ENCODE measurements at places on chromosomes 5 and 9. TPM values are rescaled to one million over a fixed set of nuclear protein-coding genes. Genes with fewer than 3 reads are reported as not detected.

DNA sequence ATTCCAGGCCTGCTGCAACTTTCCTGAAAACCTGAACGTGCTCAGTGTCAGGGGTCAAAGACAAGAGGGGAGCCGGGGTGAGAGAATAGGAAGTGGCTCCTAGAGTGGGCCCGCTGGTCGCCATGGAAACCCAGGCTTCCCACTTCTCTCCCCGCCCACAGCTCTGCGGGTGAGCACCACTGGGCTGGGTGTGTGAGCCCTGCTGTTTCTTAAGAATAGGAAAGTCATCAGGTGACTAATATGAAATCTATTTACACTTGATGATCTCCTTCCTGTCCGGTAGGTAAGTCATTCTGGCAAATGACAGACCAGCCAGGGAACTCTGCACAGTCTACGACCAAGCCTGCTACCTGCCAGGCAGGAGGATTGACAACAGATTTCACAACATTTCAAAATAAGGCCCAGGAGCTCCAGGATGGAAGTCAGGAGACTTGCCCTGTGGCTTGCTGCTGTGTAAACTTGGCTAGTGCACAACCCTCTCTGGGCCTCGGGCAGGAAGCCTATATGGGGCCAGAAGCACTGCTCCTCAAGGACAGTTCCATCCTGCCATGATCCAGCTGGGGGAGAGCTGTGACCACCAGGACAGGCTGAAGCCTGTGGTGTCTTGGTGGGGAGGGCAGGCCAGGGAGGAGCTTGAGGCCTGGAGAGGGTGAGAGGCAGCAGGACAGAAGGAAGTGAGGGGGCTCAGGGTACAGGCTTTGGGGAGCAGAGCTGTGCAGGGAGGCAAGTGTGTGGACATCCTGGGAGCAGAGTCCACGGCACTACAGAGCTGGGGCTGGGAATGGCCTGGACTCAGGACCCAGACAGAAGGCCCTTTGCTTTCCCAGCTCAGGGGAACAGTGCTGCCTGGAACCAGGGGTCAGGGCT lies 60.6 kb downstream of the SHB start:
- DNase-seq: no peak

DNA sequence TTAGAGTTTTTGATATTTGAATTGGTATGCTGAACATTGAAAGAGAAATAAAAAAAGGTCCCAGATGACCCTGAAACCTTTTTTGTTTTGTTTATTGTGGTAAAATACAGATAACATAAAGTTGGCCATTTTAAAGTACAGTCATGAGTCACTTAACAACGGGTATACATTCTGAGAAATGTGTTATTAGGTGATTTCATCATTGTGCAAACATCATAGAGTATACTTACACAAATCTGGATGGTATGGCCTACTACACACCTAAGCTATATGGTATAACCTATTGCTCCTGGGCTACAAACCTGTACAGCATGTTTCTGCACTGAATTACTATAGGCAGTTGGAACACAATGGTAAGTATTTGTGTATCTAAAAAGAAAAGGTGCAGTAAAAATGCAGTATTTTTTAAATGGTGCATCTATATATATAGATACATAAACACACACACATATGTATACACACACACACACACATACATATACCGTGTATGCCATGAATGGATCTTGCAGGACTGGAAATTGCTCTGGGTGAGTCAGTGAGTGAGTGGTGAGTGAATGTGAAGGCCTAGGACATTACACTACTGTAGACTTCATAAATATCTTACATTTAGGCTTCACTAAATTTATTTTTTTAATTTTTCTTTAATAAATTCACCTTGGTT lies 31.0 kb downstream of the TTC1 start:
- DNase-seq: no peak

DNA sequence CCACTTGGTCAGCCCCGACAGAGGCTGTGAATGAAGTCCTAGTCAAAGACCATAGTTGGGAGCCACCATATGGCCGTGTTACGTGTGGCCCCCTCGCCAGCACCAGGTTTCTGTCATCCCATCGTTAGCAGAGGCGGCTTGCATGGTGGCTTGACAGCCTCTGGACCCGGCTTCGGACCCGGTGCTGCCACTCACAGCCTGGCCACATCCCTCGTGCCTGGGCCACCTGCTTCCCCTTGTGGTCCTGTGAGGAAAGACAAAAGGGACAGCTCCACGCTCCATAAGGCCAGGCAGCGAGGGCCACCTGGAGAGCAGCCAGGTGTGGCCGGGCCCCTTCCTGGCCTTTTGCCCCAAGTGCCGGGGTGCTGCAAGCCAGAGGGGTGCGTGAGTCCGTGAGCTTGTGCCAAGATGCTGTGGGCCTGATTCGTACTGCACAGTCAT lies 6.2 kb downstream of the NKD2 start:
- DNase-seq: no peak

DNA sequence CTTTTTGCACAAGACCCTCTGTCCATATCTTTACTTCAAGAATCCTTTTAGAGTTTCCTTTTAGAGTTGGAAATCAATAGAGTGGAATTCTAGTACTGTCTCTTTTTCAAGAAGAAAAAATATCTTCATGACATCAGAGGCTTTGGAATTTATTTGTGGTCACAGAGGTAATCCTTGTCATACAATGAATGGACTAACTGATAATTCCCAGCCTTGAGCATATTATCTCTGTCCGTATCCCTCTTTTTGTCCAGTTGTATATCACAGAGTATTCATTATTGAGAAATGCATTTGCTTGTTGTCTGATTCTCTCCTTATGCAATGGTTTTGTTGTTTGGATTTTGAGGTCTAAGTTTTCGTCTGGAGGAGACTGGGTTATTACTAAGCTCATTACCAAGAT lies 82.0 kb upstream of the HAPLN1 start:
- no peak for DNase-seq

DNA sequence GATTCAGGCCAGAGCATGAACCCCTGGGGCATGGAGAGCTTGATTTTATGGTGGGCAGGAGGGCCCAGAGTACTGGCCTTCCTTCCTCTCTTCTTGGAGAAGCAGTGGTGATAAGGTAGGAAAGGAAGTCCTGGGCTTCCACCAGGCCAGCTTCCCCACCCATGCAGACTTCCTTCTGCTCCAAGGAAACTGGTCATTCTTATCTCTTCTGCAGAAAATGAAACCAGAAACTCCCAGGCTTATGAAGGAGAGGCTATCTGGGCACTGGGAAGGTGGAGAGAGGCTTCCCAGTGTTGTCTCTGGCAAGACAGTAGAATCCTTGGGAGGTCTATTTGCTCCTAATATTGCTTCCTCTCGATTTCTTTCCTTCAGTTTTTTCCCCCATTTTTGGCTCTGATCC lies 110.5 kb upstream of the EQTN start:
- DNase-seq: no peak

DNA sequence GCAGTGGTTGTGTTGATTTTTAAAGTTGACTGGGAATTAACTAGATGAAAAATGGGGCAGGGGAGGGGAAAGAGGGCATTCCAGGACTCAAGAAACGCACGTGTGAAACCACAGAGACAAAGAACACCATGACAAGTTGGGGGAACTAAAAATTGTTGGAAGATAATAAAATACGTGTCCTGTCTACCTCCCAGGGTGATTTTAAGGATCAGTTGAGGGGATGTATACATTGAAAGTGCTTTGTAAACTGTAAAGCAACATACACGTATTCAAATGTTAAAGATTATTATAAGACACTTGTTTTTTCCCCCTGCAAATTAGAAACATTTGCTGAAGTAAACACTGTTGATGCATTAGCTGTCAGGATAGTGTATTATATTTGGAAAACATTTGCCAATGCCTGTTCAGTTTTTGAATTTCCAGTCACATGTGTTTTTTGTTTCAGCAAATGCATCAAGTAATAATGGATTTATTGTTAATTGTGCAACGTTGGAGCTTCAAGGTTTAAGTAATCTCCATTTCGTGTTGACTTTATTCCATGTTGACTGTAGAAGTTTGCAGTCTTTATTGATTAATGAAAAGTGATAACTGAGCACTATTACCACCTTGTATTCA lies 412.7 kb downstream of the ACTL7B start:
- DNase-seq: no peak

DNA sequence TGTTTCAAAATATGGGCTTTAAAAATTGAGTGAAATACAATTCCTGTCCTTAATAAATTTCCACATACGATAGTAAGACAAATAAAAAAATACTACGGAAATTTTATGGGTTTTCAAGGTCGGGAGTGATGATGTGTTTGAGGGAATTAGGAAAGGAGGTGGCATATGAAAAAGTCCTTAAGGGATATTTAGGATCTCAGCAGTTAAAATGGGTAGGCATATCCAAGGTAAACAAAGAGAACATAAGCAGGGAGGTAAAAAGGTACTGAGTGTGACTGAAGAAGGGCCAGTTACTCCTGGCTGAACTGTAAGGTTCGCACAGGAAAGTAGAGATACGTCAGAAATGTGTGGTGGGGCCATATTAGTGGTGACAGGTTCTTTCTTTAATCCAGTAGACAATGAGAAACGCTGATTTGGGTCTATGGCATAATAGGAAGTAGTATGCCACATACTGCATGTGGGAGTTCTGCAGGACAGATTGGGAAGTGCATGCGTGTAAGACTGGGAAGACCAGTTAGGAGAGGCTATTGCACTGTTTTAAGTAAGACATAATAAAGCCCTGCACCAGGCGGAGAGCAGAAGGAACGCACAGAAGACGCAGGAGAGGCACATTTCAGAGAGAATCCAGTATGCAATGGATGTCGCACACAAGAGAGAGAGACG lies 937 bp upstream of the HMGCR start:
- DNase-seq: peak; percentile 9

GRCh38 chr5:78289911-78290310 lies 4.6 kb downstream of the AP3B1 start:
- DNase-seq: no peak

- no peak for DNase-seq
Measured at GRCh38 chr9:22976454-22976853, 529.8 kb downstream of the DMRTA1 start.

DNA sequence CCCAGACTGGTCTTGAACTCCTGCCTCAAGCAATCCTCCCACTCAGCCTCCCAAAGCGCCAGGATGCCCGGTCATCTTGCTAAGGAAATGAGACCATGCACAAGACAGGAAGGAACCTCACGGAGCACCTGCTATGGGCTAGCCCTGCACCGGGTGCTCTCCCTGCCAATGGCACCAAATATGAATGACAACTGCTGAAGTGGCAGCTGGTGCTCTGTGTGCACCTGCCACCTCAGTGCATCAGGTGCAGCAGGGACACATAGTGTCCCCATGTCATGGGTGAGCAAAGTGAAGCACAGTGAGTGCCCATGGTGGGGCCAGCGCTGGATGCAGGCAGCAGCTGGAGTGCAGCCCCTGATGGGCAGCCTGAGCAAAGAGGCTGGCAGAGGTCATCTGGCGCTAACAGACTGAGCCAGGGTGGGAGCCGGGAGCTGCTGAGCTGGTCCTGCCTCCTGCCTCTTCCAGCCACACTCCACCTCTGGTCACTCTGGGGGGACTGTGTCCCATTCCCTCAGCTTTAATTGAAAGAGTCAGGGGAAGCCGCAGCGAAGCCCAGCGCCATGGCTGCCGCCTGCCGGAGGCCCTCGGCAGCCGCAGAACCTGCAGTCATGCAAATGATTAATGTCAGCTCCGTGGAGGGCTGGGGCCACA lies 46.4 kb downstream of the BARX1 start:
- no peak for DNase-seq

- no peak for DNase-seq
Measured at GRCh38 chr5:7050986-7051385, 337.8 kb downstream of the TENT4A start.

DNA sequence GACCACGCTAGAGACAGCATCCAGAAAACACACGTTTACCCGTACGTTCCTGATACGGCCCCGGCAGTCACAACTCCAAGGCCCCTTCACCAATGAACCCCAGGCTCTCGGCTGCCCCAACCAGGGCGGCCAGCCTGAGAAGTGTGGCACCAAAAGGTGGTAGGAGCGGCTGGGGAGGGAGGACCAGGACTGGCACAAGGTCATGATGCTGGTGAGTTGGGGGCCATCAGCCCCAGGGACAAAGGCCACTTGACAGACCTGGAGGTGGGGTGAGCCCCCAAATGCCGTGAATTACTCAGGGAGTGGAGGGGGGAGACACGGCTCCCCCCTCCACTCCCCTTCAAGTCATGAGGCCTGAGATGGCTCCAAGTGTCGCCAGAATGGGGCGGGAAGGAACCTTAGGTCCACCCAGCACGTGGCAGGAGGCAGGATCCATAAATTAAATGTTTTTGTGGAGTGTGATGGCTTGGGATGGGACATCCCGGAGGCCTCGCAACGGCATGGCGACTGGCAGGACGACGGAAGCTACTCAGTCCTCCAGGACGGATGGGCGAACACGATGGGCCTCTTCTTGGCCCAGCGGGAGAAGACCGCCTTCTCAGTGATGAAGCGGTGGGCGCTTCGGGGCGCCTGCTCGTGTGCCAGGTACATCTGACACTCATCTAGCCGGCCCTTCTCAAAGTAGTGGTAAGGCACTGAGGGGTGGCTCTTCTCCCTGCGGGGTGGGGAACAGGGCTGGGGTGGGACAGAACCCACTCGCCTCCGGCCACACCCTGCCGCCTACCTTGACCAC lies 8.7 kb upstream of the ST6GALNAC6 start:
- DNase-seq: no peak

DNA sequence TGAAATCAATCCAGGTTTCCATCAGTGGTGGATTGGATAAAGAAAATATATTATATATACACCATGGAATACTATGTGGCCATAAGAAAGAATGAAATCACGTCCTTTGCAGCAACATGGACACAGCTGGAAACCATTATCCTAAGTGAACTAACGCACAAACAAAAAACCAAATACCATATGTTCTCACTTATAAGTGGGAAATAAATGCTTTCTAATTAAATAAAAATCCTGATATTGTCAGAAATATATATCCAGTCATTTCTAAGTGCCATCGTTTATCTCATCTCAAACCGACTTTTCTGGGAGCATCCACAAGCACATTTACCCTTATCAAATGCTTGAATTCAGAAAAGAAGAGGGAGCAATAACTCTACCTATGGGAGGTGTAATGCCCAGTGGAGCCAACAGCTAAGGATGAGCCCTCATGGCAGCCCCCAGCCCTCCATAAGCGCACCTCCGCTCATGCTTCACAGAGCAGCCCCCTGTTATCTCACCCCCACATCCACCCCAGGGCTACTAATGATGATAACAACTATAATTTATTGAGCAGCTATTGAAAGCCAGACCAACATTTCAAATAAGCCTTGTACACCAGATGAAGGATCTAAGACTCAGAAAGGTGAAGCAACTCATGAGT lies 101.7 kb upstream of the SPOCK1 start:
- no peak for DNase-seq

SNAPC3 gene
- 44.4 TPM for total RNA-seq

CRB2 gene
- total RNA-seq: not detected

TEX53 gene
- not detected for total RNA-seq

LCN9 gene
- not detected for total RNA-seq

CWC27 gene
- total RNA-seq: 28.0 TPM

SEC16A gene
- total RNA-seq: 80.6 TPM

ST8SIA4 gene
- total RNA-seq: 21.9 TPM

WDR55 gene
- 36.4 TPM for total RNA-seq

GALNT10 gene
- 50.7 TPM for total RNA-seq

CATSPER3 gene
- 1.5 TPM for total RNA-seq

DROSHA gene
- 61.8 TPM for total RNA-seq

PGM5 gene
- total RNA-seq: not detected

CTSL gene
- 61.1 TPM for total RNA-seq
